ENCODE measurements at places on chromosomes 12 and 14.

DNA sequence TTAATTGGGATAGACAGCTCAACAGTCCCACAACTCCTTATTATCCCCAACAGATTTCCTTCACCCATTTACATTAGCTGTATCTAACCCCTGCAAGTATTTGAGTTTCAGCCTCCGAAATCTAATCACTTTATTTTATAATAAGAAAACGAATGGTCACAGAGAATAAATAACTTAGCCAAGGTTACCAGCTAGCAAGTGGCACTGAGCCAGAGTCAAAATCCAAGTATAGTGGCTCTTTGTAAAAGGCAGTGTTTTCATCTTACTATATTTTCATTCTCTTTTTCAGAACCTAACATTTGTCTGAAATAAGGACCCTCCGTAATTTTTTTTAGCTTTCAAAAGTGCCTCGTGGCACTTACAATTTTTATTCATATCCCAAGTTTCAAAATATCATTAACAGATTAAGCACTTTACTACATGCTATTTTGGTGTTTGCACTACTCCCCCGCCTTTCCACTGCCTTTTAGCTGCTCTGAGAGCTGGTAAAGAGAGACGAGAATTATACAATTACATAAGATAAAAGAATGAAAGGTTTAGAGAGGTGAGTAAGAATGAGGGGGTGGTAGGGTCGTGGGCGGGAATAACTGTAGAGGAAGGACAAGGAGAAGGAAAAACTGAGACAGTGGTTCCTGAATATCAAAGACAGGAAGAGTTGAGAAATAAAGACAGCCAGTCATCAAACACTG is 3.7 kb upstream of the USP15 start:
- DNase-seq, result no peak

- no peak for DNase-seq
Observed at GRCh38 chr12:51247523-51248206, 9.0 kb downstream of the DAZAP2 start.

DNA sequence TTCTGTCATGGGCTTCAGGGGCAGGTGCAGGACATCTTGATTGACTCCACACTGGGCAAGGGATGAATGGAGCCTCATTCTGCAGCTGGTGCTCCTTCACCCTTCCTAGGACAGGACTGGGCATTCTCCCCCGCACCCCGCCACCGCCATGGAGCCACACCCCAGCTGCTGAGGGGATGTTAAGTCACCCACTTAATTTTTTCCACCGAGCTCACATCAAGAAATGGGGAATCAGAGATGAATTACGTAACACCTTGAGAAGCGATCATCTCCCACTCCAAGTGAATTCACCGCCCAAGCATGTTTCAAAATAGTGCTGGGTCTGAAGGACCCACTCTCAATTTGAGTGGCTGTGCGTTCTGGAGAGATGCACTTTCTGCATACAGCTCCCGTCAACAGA is 94.2 kb downstream of the EML1 start:
- no peak for DNase-seq

DNA sequence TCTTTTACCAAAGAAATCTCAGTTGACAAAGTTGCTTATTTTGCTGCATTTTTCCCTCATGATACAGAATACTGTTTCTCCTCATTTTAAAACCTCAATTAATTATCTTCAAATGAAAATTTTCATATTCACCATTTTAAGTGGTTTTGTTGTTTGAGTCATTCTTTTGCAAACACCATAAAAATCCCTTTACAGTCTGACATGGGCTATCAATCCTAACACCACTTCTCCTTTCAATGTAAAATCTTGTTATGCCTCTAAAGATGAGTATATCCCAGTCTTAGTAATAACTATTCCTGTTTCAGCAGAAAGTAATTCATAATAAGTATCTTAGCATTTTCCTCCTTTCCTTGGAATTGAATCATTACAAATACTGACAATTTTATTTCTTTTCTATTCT is 192.2 kb downstream of the SYT1 start:
- no peak for DNase-seq

DNA sequence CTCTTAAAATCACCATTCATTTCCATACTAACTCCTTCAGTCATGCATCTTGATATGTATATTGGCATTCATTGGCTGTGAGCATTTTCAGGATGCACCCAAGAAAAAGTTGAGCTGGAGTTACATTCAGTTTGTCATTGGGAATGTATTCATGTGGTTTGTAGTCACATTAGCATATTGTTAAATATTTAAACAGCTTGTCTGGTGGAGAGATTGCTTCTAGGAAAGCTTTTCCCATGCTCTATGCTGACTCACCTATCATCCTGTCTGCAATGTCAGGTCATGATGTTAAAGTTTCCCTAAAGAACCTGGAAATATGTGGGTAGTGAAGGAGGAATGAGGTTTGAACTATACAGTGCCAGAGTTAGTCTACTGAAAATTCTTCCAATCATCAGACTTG is 583.6 kb downstream of the GALC start:
- no peak for DNase-seq

DNA sequence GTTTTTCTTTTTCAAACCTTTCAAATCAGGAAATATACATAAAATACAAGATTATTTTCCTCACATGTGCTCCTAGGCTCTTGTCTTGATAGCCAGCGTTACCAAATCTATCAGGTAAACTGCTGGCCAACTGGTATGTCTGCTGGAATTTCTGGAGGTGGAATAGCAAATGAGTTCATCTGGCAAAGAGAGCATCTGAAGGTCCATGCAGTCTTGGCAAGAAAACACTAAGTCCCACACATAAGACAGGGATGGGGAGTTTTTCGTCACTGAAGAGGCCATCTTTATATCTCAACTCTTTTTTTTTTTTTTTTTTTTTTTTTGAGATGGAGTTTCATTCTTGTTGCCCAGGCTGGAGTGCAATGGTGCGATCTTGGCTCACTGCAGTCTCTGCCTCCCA is 60.1 kb downstream of the DERA start:
- DNase-seq, result no peak

- DNase-seq, result no peak
Observed at GRCh38 chr12:19140381-19141236, 11.1 kb downstream of the PLEKHA5 start.

DNA sequence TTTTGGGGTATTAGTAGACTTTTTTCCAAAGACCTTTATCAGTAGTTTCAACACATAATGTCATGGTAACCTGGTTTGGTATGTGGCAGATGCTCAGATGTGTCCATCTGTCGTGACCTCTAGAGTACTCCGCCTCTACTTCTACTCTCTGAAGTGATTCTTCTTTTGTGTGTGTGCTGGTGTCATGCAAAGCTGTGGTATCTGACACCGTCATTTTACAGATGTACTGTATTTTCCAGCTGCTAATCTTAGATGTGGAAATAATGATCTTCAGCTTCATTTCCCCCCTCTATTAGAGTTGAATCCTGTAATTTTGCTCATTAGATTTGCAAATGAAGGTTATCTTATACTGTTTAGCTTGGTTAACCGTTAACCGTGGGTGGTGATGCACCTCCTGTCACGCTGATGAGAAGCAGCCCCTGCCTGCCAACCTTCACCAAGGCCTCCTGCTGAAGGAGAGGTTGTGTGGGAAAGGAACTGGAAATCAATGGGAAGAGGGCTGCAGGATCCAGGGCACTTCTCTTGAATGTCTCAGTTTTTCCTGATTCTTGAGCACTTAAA is 222.4 kb upstream of the AMIGO2 start:
- no peak for DNase-seq

Measured in activated T-helper 1 cell treated with anti-CD3 and anti-CD28 coated beads, Interleukin-2, amount 50 U/mL, for 16 hours (primary cell).